WTC11 (cell line): ENCODE measurements at places on chromosomes 2 and 18. TPM values are rescaled to one million over a fixed set of nuclear protein-coding genes. Genes with fewer than 3 reads are reported as not detected.

CRIM1 gene
- 24.1 to 25.1 TPM (median 24.3 TPM) in 3 replicates for total RNA-seq

DTNA gene
- 16.1 to 16.9 TPM (median 16.2 TPM) in 3 replicates for total RNA-seq

CTDSP1 gene
- 25.4 to 27.9 TPM (median 27.4 TPM) in 3 replicates for total RNA-seq

TMEFF2 gene
- total RNA-seq: 0.87 to 2.4 TPM (median 2.3 TPM) in 3 replicates

COLEC11 gene
- 0.69 to 1.3 TPM (median 0.87 TPM) in 3 replicates for total RNA-seq

TGFA gene
- total RNA-seq: 2.5 to 3.0 TPM (median 2.7 TPM) in 3 replicates

TTN gene
- total RNA-seq: 4.5 to 6.3 TPM (median 4.7 TPM) in 3 replicates

DNA sequence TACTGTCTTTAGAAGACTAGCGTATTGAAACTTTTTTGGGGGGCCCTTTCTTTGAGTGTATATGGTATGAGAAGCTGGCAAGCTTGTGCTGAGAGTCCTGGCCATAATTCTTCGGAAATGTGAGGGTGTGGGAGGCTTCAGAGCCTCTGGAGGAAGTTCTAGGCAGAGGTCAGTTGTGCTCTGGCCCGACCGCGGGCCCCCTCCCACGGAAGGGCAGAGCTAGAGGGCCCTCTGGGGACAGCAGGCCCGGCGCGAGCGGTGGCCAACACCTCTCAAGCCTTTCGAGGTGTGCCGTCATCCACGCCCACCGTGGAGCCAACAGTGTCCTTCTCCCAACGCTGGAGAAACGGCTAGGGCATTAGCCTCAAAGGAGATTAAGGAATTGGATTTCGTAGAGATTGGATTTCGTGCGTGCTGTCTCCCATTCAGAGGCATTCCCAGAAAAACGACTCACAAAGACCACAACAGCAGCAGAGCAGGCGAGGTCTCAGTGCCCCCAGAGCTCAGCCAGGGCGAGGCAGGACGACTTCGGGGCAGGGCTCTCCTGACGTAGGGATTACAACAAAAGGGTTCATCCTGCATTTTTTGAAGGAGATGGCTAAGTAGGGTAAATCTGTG is 2.2 kb upstream of the MTCL1 start:
- no peaks in the 10 kb centered on the region for H3K36me3 ChIP-seq
- DNase-seq: peak; percentile 23
- no peak overlapping the region for H3K27ac ChIP-seq
- H3K4me1 ChIP-seq: peaks cover 34% of the 10 kb centered on the region
- H3K4me3 ChIP-seq: no peak overlapping the region

DNA sequence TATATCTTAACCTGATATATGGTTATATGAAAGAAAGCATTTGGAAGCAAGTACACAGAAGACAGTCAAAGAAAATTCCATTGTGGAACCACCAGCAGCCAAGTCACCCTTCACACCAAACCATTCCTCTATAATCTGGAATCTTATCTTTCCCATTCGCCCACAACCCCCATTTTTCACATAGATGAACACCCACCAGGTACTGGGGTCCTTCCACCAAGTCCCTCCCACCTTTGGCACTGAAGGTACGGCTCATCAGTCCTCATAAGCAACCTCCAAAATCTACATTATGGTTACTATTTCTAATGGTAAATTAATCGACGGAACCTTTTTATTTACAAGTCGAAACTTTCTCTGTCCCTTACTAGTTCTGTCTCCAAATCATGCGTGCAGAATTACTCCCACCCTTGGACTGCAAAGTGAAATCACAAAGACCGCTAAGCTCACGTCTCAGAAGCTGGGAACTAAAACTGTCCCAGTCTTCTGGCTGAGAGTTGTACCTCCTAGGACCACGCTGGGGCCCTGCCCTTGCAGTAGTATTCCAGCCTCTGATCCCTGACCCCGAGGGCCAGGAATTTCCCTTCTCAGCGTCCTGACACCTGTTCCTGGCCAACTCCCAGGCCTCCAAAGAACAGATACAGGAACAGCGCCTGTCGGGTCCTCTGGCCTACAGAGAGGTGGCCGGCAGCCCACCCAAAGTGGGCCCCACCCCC is 702 bp downstream of the OLA1 start:
- DNase-seq: no peak
- H3K27ac ChIP-seq: peak overlapping the region; percentile 46
- H3K4me1 ChIP-seq: peaks cover 24% of the 10 kb centered on the region
- H3K27me3 ChIP-seq: peaks cover 17% of the 10 kb centered on the region
- peaks cover 17% of the 10 kb centered on the region for H3K36me3 ChIP-seq

- no peaks in the 10 kb centered on the region for H3K36me3 ChIP-seq
- peaks cover 34% of the 10 kb centered on the region for H3K4me1 ChIP-seq
- no peaks in the 10 kb centered on the region for H3K27me3 ChIP-seq
- no peak overlapping the region for H3K27ac ChIP-seq
Observed at GRCh38 chr18:13443552-13443951, 225.0 kb downstream of the LDLRAD4 start.

DNA sequence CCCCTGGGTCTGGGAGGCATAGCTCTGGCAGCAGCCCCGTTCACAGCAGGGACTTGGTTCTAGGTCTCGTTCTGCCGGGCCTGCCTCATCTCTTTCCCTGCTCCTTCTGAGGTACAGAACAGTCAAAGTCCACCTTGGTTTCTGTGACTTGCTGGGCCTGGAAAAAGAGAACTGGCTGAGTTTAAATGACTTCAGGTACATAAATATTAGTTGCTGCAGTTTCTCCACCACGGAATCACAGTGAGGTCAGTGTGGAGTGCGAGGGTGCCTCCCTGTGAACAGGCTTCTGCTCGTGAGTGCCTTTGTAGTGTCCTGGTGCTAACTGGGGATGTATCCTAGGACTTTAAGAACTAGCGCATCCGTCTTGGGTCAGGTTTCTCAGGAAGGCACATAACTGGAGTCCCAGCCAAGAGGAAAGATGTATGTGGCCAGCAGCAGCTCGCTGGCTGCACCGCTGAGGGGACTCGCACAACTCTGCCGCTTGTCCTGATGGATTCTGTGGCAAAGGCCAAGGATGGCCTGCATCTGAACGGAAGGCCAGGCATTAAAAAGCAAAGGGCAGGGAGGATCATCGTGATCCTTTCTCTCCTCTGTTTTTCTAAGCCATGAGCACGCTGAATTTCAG is 188.6 kb downstream of the SH3RF3 start:
- DNase-seq: no peak
- H3K36me3 ChIP-seq: no peaks in the 10 kb centered on the region
- no peak overlapping the region for H3K4me3 ChIP-seq
- no peak overlapping the region for H3K27ac ChIP-seq
- H3K4me1 ChIP-seq: peaks cover 12% of the 10 kb centered on the region

DNA sequence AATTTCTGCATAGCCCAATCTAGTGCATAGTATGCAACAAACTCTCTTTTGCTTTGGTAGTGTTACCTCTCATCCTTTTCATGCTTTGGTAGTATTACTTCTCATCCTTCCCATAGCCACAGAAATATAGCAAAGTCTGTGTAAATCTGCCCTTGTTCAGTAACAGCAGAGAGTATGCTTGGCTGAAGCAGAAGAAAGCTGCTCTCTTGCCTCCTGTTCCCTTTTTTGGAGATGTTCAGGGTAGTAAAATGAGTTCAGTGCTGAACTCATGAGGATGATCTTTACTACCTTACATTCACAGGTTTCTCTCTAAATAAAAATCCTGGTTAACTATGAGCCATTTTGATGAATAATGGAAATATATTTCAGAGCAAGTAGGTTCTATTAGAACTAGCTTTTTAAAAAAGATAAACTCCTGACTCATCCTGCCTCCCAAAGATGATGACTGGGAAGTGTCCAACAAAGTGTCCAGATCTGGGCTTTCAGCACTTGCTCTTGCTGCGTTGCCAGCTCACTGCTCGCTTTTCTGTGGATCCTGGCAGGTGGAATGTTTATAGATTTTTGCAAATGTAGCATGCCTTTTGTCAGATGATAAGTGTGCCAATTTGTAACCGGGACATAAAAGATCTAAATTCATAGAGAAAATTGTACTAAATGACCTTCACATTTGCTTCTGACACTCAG is 29.4 kb upstream of the CHMP3 start:
- H3K36me3 ChIP-seq: no peaks in the 10 kb centered on the region
- no peak for DNase-seq
- H3K27ac ChIP-seq: no peak overlapping the region
- H3K27me3 ChIP-seq: peaks cover 2% of the 10 kb centered on the region; the same call in 1 of the 2 replicates
- no peak overlapping the region for H3K4me3 ChIP-seq

DNA sequence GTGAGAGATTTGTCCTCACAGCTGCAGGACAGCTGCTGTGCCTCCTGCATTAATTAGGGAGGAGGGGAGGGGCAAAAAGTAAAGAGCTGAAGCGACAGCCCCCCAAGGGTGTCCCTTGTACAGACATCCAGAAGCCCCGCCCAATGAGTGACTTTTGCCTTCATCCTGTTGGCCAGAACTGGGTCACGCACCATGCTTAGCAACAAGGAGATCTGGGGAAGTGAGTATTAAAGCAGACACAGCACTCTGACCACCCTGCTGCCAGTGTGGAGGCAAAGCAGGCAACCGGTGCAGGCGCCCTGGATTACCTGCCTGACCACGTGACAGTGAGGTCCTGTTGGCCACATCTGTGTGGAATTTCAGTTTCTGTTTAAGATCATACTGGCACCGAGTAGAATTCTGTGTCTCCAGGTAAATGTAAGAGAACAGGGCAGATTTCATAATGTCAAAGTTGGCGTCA is 21.5 kb upstream of the BIN1 start:
- peak overlapping the region; percentile 45; the same call in 1 of the 2 replicates for H3K27ac ChIP-seq
- peaks cover 7% of the 10 kb centered on the region for H3K27me3 ChIP-seq
- peaks cover 9% of the 10 kb centered on the region for H3K4me1 ChIP-seq
- peaks cover 13% of the 10 kb centered on the region for H3K36me3 ChIP-seq
- peak overlapping the region; percentile 16; the same call in 1 of the 2 replicates for H3K4me3 ChIP-seq

DNA sequence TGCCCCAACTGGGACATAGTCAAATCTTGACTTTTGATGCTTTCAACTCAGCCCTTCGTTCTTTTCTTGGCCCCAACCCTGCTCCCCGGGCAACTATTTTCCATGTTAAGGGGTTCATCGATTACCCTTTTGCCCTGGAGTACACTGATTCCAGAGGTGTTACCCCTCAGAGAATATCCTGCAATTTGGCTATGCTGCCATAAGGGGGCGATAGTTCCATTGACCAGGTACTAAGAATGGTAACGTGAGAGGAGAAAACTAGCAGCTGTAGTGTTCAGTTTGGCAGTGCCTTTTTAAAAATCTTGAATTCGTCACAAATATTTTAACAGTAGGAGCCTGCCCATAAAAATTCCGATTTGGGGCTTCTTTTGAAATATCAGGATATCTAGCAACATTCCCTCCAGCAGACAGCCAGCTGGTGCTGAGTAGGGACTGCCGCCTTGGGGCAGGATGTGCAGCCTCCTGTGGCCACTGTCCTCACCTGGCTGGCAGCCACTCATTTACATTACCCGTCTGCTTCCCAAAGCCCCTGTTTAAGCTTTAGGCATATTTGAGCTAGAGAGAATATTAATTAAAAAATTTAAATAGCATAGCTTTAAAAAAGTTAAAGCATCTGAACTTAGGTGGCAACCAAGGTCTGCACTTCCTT is 146.3 kb upstream of the SKOR2 start:
- no peak overlapping the region for H3K4me3 ChIP-seq
- no peaks in the 10 kb centered on the region for H3K4me1 ChIP-seq
- DNase-seq: peak; percentile 73
- H3K36me3 ChIP-seq: no peaks in the 10 kb centered on the region
- H3K27me3 ChIP-seq: peaks cover under 1% of the 10 kb centered on the region; the same call in 1 of the 2 replicates
